ENCODE measurements at places on chromosomes 12 and 14.

GRCh38 chr14:104758981-104759969 lies 6.3 kb downstream of the SIVA1 start:
- no peak for DNase-seq

GRCh38 chr12:95480230-95480629 lies 6.3 kb downstream of the METAP2 start:
- DNase-seq: no peak

DNA sequence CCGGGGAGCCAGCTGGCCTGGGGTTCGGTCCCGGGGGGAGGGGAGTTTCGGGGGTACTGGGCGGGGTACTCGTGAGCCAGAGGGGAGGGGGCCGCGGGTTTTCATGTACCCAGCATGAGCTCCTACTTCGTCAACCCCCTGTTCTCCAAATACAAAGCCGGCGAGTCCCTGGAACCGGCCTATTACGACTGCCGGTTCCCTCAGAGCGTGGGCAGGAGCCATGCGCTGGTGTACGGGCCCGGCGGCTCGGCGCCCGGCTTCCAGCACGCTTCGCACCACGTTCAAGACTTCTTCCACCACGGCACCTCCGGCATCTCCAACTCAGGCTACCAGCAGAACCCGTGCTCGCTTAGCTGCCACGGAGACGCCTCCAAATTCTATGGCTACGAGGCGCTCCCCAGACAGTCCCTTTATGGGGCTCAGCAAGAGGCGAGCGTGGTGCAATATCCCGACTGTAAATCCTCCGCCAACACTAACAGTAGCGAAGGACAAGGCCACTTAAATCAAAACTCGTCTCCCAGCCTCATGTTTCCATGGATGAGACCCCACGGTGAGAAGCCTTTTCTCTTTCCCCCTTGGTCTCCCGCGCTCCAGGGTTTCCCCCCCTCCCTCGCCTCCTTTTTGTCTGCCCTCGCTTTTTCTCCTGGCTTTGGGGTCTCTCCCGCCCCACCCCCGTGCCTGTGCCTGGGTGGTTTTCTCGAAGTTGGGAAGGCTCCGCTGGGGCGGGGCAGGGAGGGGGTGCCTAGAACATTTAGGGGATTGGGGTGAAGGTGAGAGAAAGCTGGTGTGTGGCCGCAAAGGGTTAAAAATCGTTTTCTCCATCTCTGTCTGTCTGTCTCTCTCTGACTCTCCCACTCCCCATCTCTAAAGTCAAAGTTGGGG lies 627 bp downstream of the HOXC8 start:
- DNase-seq: peak; percentile 44

DNA sequence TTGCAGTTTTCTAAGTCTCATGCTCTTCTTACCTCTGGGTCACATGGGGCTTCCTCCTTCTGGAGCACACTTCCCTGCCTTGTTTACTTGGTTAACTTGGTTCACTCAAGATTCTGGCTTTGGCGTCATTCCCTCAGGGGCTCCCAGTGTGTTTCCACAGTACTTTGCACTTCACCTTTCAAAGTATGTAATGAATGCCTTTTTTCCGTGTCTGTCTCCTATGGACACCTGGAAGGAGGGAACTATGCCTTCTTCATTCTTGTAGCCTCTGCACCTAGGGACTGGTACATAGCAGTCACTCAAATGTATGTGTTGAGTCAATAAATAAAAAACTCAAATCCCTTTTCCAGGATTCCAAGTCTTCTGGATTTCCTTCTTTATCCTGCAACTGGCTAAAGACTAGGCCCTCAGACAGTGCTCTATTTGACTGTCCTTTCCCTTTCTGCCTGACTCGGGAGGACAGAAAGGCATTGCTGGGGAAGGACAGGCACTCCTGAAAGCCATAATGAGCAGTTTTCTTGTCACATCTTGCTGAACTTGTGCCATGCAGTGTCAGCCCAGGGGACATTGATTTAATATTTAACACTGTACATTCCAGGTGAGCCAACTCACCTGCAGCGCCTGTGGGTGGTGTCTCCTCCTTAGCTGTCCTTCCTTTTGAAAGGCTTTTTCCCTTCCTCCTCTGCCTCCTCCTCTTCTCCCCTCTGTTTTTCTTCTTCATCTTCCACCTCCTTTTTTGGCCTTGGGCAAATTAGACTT lies 12.8 kb downstream of the MYRFL start:
- peak; percentile 74 for DNase-seq

GRCh38 chr12:26651036-26651435 lies 182.0 kb downstream of the ITPR2 start:
- DNase-seq: no peak

- DNase-seq: no peak
Measured at GRCh38 chr14:76421662-76422061, 45.7 kb downstream of the ESRRB start.
